ENCODE measurements at places on chromosomes 11 and 22.

DNA sequence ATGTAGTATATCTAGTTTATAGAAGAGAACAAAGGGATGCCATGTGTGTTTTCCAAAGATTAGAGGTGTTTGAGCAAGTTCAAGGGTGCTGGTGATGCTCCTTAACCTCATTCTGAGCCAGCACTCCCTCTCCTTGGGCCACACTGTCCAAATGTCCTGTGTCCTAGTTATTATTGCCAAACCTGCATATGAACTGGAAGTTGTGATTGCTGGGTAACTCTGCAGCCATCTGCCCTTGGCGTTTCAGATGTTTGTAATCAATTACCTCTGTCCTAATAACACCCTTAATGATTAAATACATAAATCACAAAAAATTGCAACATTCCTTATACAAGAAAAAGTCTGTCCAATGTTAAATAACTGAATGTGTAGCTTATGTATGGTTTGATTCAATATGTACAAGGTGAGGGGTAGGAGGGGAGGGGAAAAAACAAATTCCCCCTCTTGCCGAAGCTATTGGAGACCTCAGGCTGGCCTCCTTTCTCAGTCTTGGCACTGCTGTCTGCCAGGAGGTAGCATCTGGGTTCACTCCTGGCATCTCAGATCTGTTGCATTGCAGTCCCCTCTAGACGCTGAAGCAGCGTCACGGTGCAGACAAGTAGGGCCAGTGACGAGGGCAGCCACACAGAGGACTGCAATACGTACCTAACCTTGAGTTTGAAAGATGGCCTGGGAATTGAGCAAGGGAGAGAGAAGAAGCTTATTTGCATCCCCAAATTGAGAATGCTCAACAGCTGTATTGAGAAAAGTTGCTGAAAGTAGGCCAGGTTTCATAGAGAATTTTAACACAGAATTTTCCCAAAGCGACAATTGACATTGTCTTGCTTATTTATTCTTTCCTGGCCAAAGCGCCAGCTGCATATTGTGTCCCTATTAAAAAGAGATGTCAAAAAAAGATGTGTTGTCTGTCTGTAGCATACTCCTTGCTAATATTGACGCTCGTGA, 89.6 kb upstream of the ARHGAP32 start:
- no peak for DNase-seq

GRCh38 chr22:44850946-44851345, 98.6 kb downstream of the ARHGAP8 start:
- no peak for DNase-seq

- DNase-seq: no peak
Observed at GRCh38 chr11:125373426-125374391, 122.4 kb downstream of the FEZ1 start.

GRCh38 chr22:17884893-17885292, 110.6 kb upstream of the BID start:
- no peak for DNase-seq
